ENCODE measurements at places on chromosomes 1 and 21.

DNA sequence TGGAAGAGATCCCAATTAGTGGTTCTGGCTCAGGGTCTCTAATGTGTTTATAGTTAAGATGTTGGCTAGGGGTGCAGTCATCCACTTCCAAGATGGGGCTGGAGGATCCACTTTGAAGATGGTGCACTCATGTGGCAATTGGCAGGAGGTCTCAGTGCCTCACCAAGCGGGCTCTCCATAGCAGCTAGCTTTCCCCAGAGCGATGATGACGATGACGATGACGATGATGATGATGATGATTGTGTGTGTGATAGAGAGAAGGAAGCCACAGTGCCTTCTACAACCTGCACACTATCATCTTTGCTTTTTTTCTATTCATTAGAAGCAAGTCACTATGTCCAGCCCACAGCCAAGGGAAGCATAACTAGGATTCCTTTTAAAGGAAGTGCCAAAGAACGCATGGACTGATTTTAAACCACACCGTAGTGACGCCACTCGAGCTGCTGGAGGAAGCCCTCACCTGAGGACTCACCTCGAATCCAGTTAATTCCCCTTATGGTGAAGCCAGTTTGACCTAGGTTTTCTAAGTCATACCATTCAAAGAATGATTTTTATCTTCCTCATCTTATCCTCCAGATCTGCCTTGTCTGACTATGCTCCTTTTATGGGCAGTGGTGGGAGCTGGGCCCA is 49.4 kb downstream of the SRRM1 start:
- no peak for DNase-seq

GRCh38 chr1:10473145-10473765 is 926 bp upstream of the DFFA start:
- DNase-seq, result no peak

GRCh38 chr1:29985606-29985945 is 737.8 kb downstream of the MATN1 start:
- DNase-seq, result no peak

GRCh38 chr1:158793604-158794003 is 12.6 kb upstream of the OR6N2 start:
- DNase-seq, result peak; percentile 41

DNA sequence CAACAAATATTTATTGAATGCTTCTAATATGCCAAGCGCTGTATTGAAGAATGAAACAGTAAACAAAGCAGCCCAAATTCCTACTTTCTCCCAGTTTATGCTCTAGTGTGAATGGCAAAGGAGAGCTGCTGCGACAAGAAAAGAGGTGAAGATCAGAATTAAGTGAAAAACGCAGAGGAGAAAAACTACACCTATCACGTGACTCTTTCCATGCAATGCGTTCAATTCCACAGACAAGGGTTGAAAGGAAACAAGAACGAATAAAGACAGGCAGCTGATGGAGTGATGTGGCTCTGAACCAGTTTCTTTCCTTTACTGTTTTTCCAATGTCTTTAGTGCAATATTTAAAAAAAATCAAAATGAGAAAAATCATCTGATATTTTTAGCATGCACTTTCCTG is 23.6 kb downstream of the MT1HL1 start:
- DNase-seq, result no peak

DNA sequence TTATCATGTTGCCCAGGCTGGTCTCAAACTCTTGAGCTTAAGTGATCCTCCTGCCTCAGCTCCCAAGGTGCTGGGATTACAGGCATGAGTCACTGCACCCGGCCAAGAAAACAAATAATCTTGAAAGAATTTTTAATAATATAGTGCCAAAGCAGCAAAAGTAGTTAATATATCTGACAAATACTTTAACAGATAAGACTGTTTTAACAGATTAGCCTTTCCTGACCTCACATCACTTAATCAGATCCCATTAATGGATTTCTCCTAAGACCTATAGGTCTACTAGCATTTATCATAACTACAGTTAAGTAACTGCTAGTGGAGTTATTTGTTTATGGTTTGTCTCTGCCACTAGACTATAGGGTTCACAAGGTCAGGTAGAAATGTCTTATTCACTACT is 61.1 kb upstream of the HP1BP3 start:
- DNase-seq, result no peak

DNA sequence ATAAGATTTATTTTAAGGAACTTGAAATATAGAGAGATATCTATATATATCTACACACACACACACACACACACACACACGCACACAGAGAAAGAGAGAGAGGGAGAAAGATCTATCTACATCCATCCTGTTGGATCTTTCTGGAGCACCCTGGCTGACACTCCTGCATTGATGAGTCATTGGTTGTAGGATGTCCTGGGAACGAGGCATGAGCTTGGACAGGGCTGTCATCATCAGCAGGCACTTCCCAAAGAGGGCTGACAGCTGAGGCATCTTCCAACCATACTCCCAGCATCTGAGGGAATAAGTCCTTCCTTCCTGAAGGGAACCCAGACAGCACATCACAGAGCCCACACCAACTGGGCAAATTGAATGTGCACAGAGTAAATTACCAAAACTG is 99.1 kb upstream of the ERG start:
- DNase-seq, result no peak

GRCh38 chr1:85048296-85049064 is at the start of gene MCOLN3:
Gene MCOLN3 (minus strand): TSS chr1:85048500. CDS start chr1:85045360, 3,140 bp downstream.
- DNase-seq, result peak; percentile 36

DNA sequence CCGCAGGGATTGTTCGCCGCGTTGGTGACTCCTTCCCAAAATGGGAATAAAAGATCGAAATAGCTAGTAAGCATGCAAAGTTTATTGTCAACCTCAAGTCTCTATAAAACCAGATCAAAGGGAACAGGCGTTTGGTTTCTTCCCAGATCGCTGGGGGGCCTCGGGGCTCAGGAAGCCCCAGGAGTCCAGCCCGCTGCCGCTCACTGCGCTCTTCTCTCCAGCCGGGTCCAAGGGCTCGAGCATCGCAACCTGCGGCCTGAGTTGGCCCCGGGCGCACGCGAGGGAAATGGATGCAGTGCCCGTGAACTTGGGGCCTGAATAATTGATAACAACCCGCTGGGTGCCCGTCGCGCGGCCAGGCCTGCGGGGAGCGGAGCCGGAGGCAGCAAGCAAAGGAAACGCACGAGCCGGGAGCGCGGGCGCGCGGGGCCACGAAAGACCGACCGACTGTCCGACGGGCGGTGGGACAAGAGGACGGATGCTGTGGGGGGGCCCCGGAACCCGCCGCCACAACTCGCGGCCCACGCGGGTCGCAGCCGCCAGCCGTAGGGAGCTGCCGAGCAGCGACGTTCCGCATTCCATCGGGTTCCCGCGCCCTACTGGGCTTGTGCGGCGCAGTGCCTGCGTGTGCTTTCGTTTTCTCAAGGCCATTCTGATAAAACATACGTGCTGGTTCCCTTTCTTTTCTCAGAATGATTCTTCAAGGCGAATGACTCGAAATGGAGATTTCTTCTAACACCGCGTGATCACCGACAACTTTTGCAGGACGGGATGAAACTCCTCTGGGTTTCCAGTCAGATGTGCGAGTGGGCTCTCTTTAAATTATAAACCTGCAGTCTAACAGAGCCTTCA is 14.0 kb upstream of the ALX3 start:
- DNase-seq, result peak; percentile 67

- no peak for DNase-seq
Observed at GRCh38 chr1:19199329-19199968, 10.6 kb downstream of the UBR4 start.

DNA sequence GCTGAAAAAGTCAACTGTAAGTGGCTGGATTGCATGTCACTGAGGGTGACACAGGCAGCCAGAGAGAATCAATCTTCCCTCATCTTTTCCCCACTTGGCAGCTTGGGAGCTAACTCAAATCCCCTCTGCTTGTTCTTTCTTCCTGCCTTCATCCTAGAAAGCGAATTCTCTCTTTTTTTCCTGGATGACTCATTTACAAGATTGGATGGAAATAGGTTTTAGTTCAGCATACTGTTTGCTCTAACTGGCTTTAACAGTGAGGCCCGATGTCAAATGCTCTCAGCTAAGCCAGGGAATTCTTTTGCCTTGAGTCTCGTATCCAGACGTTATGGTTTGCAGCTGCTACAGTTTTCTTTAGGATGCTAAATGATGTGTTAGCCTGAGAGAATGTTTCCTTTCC is 72.7 kb downstream of the HUNK start:
- DNase-seq, result no peak

GRCh38 chr21:29175408-29176134 is 45.1 kb downstream of the MAP3K7CL start:
- DNase-seq, result no peak

GRCh38 chr21:16044676-16045075 is 314.9 kb downstream of the USP25 start:
- DNase-seq, result no peak

DNA sequence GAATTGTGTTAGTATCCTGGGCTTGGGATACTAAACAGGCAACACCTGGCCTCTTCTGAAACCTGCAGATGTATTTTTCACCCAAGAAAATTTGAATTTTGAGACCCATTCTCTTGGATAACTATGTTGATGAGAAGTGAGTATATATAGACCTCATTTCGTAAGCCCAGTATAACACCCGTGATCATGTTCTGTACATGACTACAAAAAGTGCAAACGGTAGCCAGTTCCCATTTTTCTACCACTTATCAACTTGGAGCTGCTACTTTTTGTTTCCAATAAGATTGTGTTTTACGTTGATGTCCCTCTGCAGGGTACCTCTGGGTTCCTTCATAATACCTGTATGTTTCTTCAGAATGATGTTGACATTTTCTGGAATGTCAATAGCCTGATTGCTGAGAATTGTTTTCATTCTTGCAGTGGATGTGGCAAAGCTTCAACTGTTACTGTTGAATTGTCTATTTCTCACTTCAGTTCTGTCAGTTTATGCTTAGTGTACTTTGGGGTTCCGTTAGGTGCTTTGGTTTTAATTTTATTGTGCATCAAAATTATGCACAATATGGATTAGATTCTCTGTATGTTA is 48.1 kb downstream of the ZFYVE9 start:
- no peak for DNase-seq

DNA sequence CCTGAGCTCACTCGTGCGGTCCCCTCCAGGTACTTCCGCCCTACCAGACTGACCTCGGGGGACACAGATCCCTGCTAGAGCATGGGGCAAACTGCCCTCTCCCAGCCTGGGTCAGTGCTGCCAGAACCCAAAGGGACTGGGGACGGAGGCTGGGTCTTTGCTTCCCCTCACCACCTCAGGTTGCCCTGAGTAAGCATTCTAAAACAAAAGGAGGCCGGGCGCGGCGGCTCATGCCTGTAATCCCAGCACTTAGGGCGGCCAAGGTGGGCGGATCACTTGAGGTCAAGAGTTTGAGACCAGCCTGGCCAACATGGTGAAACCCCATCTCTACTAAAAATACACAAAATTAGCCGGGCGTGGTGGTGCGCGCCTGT is 108.4 kb downstream of the SPSB1 start:
- DNase-seq, result no peak

DNA sequence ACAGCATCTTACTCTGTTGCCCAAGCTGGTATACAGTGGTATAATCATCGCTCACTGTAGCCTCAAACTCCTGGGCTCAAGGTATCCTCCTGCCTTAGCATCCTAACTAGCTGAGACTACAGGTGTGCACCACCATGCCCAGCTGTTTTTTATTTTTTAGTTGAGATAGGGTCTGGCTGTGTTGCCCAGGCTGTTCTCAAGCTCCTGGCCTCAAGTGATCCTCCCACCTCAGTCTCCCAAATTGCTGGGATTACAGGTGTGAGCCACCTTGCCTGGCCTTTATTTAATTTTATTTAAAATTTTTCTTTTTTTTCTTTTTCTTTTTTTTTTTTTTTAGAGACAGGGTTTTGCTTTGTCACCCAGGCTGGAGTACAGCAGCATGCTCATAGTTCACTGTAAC is 9.2 kb downstream of the MAP7D1 start:
- DNase-seq, result no peak
